Activated naive CD8-positive, alpha-beta T cell treated with anti-CD3 and anti-CD28 coated beads, Interleukin-2, amount 10 ng/mL, durations not matched to agents 7 days and 5 days (primary cell): ENCODE measurements at places on chromosomes 3 and 15. TPM values are rescaled to one million over a fixed set of nuclear protein-coding genes. Genes with fewer than 3 reads are reported as not detected.

The EPHA3 gene
- total RNA-seq = not detected

The MEGF11 gene
- total RNA-seq = not detected

The NOX5 gene
- total RNA-seq = 0.06 TPM

The ATOSA gene
- total RNA-seq = 60.5 TPM

The ABCF3 gene
- total RNA-seq = 68.6 TPM

The HEXA gene
- 92.2 TPM for total RNA-seq

The TP53BP1 gene
- total RNA-seq = 27.5 TPM

The DNAH12 gene
- 0.20 TPM for total RNA-seq

The PIERCE2 gene
- total RNA-seq = not detected

The CPLX3 gene
- total RNA-seq = 0.28 TPM

The NEK10 gene
- 0.67 TPM for total RNA-seq

The SENP8 gene
- total RNA-seq = 1.2 TPM

The BBX gene
- total RNA-seq = 53.5 TPM

The LRRK1 gene
- 0.48 TPM for total RNA-seq

The SLC2A2 gene
- total RNA-seq = not detected

The SST gene
- not detected for total RNA-seq

The LRRC31 gene
- total RNA-seq = not detected

The PLA1A gene
- 0.19 TPM for total RNA-seq

The NAALADL2 gene
- total RNA-seq = not detected

The DZIP3 gene
- total RNA-seq = 25.2 TPM

The CCDC54 gene
- not detected for total RNA-seq

The CLDN18 gene
- not detected for total RNA-seq

The XCR1 gene
- total RNA-seq = not detected

The DYNLT2B gene
- total RNA-seq = 18.9 TPM

The KLHL6 gene
- 34.1 TPM for total RNA-seq

The FRMD4B gene
- total RNA-seq = 8.9 TPM

The IGDCC3 gene
- total RNA-seq = not detected

The PLA2G4E gene
- total RNA-seq = not detected

The LPP gene
- total RNA-seq = 49.6 TPM

The ACP3 gene
- not detected for total RNA-seq

The PEX5L gene
- total RNA-seq = not detected

The ADAMTS9 gene
- not detected for total RNA-seq

The OSTN gene
- total RNA-seq = not detected

The NLGN1 gene
- not detected for total RNA-seq

The MINAR1 gene
- 0.44 TPM for total RNA-seq

The CFAP100 gene
- total RNA-seq = not detected

The EXD1 gene
- total RNA-seq = not detected

The TRANK1 gene
- 102 TPM for total RNA-seq

The CPEB1 gene
- total RNA-seq = 0.58 TPM

The IQCH gene
- 2.2 TPM for total RNA-seq

The SAMMSON gene
- not detected for total RNA-seq

The TMOD3 gene
- total RNA-seq = 70.3 TPM

The CLK3 gene
- total RNA-seq = 134 TPM

The ROPN1B gene
- total RNA-seq = not detected

The MCTP2 gene
- 26.1 TPM for total RNA-seq

The ACOX2 gene
- total RNA-seq = not detected

The FRMD5 gene
- total RNA-seq = 0.26 TPM

The FILIP1L gene
- total RNA-seq = 2.4 TPM

The ITPKA gene
- total RNA-seq = not detected

The OXSR1 gene
- total RNA-seq = 55.0 TPM

The CYP1A2 gene
- not detected for total RNA-seq

The C3orf85 gene
- total RNA-seq = not detected

The ZNF774 gene
- total RNA-seq = 1.6 TPM
